ENCODE measurements at places on chromosomes 5 and 9.

DNA sequence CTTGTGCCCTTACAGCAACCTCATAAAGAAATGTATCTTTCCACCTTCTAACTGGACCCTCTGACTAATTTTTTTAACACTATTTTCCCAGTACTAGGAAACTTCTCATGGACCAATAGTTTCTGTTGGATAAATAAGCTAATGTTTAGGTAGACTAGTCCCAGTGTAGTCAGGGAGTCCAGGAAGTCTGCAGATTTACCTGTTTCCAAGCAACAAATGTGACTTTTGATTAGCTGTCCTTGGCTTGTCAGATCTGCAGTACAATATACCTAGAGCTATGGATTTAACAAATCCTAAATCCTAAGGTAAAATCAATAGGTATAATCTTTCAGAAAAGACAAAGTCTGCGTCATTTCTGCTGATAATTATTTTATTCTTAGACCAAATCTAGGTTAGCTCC lies 55.7 kb downstream of the FAM174A start:
- H3K4me3 ChIP-seq, result no peak overlapping the region
- no peak overlapping the region for H3K27ac ChIP-seq
- no peaks in the 10 kb centered on the region for H3K36me3 ChIP-seq
- H3K27me3 ChIP-seq, result no peaks in the 10 kb centered on the region

GRCh38 chr9:7192266-7192665 lies 434.5 kb downstream of the KDM4C start:
- H3K4me1 ChIP-seq, result no peaks in the 10 kb centered on the region
- no peaks in the 10 kb centered on the region for H3K36me3 ChIP-seq
- no peak overlapping the region for H3K27ac ChIP-seq
- H3K4me3 ChIP-seq, result no peak overlapping the region
- no peak for DNase-seq

DNA sequence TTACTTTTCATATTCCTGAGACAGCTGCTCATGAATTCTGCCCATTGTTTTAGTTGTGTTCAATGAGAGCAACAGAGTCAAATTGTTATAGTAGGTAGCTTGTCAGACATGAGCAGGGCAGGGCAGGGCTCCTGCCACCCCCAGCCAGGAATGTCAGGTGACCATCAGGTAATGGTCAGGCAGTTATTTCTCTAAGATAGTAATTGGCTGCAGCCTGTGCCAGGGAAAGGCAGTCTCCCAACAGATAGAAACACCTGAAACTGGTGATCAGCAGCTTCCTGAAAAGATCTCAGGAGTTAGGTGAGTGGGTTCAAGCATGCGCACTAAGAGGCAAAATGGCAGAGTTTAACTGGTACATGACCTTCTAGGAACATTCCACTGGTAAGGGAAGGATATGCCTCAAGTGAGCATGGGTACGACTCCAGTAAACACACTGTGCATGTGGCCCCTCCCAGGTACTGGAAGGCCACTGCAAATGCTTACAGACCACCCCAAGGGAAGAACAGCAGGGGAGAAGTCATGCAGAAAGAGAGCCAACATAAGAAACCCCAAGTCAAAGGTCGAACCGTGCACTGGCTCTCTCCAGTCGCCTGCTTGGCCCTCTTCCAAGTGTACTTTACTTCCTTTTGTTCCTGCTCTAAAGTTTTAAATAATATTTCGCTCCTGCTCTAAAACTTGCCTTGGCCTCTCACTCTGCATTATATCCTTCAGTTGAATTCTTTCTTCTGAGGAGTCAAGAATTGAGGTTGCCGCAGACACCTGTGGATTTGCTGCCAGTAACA lies 25.1 kb downstream of the CARTPT start:
- no peaks in the 10 kb centered on the region for H3K4me1 ChIP-seq
- H3K4me3 ChIP-seq, result no peak overlapping the region
- no peak overlapping the region for H3K27ac ChIP-seq
- H3K27me3 ChIP-seq, result no peaks in the 10 kb centered on the region
- DNase-seq, result no peak
- H3K36me3 ChIP-seq, result no peaks in the 10 kb centered on the region

GRCh38 chr9:135416664-135417290 lies 62.8 kb upstream of the PPP1R26 start:
- no peak overlapping the region for H3K4me3 ChIP-seq
- H3K4me1 ChIP-seq, result no peaks in the 10 kb centered on the region
- DNase-seq, result no peak
- no peaks in the 10 kb centered on the region for H3K27me3 ChIP-seq
- no peaks in the 10 kb centered on the region for H3K36me3 ChIP-seq
- no peak overlapping the region for H3K27ac ChIP-seq

- no peaks in the 10 kb centered on the region for H3K36me3 ChIP-seq
- no peak overlapping the region for H3K27ac ChIP-seq
- no peaks in the 10 kb centered on the region for H3K27me3 ChIP-seq
- no peak for DNase-seq
- H3K4me1 ChIP-seq, result no peaks in the 10 kb centered on the region
Observed at GRCh38 chr5:158473016-158473635, 614.2 kb upstream of the CLINT1 start.

DNA sequence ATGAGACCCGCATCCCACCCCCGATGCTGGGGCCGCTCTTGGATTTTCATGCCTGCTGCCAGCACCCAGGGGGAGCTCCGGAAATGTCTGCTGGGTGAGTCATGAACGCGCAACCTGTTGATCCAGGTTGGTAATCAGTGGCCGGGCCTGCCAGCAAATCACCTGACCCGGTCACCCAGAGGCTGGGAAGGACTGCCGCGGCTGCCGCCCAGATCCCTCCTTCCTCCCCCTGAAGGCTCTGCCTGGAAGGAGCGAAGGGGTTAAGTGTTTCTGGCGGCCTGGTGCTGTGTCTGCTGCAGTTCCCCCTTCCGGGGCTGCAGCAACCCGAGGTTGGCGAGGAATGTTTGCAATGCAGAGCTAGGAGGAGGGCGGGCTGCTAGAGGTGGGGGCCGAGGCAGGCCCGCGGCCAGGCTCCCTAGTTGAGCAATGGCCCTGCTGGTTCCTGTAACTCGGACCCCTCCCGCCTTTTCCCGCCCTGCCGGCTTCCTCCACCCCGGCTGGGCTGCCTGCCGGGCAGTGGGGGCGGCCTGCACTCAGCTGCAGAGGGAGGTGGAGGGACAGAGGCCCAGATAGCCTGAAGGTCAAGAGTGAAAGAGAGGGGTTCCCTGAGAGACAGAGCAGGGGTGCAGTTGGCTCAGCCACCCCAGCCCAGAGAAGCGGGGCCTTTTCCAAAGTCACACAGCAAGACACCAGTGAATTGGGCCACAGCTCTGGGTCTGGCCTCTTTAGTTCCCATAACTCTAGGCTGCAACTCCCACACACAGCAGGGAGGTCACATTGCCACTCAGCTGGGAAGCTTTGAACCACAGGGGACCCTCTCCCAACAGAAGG lies 156.3 kb upstream of the IER5L start:
- H3K27ac ChIP-seq, result peak overlapping the region; percentile 98
- no peaks in the 10 kb centered on the region for H3K36me3 ChIP-seq
- DNase-seq, result peak; percentile 100

GRCh38 chr5:175803736-175804454 lies 67.5 kb upstream of the CPLX2 start:
- H3K27ac ChIP-seq, result no peak overlapping the region
- no peaks in the 10 kb centered on the region for H3K27me3 ChIP-seq
- DNase-seq, result no peak
- no peak overlapping the region for H3K4me3 ChIP-seq
- no peaks in the 10 kb centered on the region for H3K36me3 ChIP-seq

DNA sequence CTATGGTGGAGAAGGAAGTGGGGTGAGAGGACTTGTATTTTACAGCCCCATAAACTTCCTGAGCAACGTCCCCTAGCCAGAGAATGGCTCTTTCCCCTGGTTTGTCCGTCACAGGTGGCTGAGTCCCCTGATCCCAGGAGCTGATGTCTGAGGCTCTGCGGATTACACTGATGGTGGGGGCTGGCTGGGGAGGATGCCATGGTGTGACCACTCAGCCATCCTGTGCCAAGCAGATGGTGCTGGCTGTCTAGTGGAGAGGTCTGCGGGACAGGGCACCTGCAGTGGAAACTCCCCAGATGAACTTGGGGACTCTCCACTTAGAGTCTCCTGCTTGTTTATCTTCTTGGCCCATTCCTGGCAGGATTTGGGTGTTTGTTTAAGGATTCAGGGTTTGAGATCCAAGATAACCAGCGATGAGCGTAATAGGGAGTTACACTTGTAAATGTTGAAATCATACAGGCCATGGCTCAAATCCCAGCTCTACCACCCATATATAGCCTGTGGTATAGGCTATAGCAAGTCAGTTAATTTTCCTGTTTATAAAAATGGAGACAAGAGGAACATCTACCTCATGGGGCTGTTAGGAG lies 4.7 kb upstream of the PTGS1 start:
- H3K4me3 ChIP-seq, result no peak overlapping the region
- no peak overlapping the region for H3K27ac ChIP-seq
- no peaks in the 10 kb centered on the region for H3K36me3 ChIP-seq

DNA sequence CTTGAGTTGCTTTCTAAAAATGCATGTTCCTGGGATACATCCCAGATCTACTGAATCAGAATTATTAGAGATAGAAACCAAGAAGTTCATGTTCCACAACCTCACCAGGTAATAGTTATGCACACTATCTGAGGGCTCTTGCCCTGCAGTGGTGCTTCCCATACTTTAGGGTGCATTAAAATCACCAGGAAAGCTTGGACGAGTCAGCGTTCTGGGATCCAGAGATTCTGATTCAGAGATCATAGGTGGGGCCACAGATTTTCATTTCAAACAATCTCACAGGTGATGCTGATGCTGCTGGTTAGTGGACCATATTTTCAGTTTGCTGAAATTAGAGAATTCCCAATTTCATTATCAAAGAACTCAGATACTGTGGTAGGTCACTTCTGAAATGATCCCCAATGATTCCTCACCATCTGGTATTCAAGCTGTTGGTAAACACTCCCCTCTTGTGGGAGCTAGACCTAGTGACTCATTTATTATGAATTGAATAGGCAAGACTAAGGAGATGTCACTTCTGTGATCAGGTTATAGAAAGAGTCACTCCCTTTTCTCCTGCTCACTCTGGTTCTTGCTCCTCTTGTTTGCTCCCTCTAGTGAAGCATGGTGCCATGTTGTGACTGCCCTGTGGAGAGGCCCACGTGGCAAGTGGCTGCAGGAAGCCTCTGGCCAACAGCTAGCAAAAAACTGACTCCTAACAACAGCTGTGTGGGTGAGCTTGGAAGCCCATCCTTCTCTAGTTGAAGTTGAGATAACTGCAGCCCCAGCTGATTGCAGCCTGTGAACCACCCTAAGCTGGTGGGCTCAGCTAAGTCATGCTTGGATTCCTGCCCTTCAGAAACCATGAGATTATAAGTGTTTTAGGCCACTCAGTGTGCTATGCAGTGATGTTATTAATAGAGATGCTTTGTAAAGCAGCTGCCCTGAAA lies 59.8 kb downstream of the SH3TC2 start:
- peak; percentile 66 for DNase-seq
- H3K27me3 ChIP-seq, result no peaks in the 10 kb centered on the region
- peaks cover 7% of the 10 kb centered on the region for H3K4me1 ChIP-seq
- H3K36me3 ChIP-seq, result no peaks in the 10 kb centered on the region
- H3K4me3 ChIP-seq, result no peak overlapping the region
- H3K27ac ChIP-seq, result no peak overlapping the region

DNA sequence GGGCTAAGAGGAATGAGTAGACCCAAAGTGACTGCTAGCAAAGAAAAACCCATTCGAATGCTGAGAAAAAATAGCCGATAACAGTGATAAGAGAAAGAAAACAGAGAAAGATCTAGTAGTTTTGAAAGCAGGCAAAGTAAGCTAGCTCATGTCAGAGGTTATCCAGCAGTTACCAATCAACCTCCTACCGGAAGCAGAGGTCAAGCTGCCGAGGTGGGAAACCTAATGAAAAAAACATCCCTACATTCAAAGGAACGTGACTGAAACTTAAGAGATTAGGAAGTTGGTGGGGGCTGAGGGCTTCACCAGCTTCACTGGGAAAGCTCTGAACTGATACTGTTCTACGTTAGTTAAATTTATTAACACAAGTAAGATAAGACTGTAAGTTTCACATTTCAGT lies 32.6 kb downstream of the SSBP2 start:
- peaks cover 5% of the 10 kb centered on the region for H3K4me1 ChIP-seq
- no peak overlapping the region for H3K4me3 ChIP-seq
- H3K36me3 ChIP-seq, result no peaks in the 10 kb centered on the region
- DNase-seq, result peak; percentile 65
- no peaks in the 10 kb centered on the region for H3K27me3 ChIP-seq

- H3K27me3 ChIP-seq, result no peaks in the 10 kb centered on the region
- H3K4me1 ChIP-seq, result no peaks in the 10 kb centered on the region
- no peak for DNase-seq
- H3K36me3 ChIP-seq, result no peaks in the 10 kb centered on the region
Observed at GRCh38 chr5:93022796-93023447, 558.1 kb downstream of the NR2F1-AS1 start.

GRCh38 chr5:131163276-131164119 lies 1.6 kb downstream of the HINT1 start:
- no peak overlapping the region for H3K27ac ChIP-seq
- H3K4me1 ChIP-seq, result no peaks in the 10 kb centered on the region
- H3K4me3 ChIP-seq, result no peak overlapping the region
- DNase-seq, result peak; percentile 16
- peaks cover 1% of the 10 kb centered on the region for H3K36me3 ChIP-seq
- H3K27me3 ChIP-seq, result no peaks in the 10 kb centered on the region

DNA sequence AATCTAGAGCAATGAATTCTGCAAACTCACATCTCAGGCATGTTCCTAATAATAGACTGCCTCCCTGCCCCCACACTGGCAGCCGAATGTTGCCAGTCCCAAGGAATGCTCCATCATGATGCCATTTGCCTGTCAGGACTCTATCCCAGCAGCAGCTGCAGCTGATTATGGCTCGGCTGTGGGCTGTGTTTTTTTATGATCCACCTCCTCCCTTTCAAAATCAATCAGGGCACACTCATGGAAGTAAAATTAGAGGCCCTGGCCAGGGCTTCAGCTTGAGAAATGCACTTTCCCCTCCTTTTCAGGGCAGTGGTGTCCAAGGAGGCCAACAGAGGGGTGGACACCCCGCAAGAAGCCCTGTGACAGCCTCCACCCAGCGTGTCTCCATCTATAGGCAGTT lies 176.7 kb upstream of the S1PR3 start:
- no peak for DNase-seq
- H3K27me3 ChIP-seq, result no peaks in the 10 kb centered on the region
- peaks cover 4% of the 10 kb centered on the region for H3K4me1 ChIP-seq

GRCh38 chr9:25716220-25716872 lies 38.1 kb upstream of the TUSC1 start:
- no peaks in the 10 kb centered on the region for H3K27me3 ChIP-seq
- H3K4me1 ChIP-seq, result no peaks in the 10 kb centered on the region
- no peak overlapping the region for H3K27ac ChIP-seq

DNA sequence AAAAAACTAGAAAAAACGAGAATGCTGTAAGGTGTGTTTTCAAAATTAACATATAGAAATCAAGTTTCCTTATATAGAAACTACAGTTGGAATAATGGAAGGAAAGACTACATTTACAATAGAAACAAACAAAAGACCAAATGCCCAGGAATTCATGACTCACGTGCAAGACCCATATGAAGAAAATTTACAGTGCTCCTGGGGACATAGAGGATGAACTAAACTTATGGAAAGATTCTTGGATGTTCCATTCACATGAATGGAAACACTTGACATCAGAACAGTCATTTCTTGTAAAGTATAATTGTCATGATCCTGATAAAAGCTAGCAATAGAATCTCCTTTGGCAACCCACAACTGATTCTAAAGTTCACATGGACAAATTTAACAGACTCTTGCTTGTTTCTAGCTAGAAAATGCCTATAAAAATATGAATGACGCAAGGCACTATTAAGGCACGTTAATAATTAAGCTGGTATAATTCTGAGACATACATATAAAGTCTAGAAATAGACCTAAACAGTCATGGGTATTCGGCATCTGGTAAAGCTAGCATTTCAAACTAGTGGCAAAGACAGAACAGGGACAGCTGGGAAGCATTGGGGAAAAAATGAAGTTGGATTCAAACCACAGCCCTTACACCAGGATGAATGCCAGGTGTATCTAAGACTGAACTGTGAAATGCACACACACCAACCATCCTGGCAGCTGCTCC lies 5.1 kb upstream of the ZFP62 start:
- no peaks in the 10 kb centered on the region for H3K36me3 ChIP-seq
- H3K27ac ChIP-seq, result no peak overlapping the region
- H3K4me1 ChIP-seq, result no peaks in the 10 kb centered on the region
- no peaks in the 10 kb centered on the region for H3K27me3 ChIP-seq
